ENCODE measurements at places on chromosomes 16 and 17.

- no peak for DNase-seq
Measured at GRCh38 chr16:28285649-28286048, 6.7 kb upstream of the SBK1 start.

GRCh38 chr16:87841340-87842208 is 27.7 kb downstream of the SLC7A5 start:
- DNase-seq, result no peak

DNA sequence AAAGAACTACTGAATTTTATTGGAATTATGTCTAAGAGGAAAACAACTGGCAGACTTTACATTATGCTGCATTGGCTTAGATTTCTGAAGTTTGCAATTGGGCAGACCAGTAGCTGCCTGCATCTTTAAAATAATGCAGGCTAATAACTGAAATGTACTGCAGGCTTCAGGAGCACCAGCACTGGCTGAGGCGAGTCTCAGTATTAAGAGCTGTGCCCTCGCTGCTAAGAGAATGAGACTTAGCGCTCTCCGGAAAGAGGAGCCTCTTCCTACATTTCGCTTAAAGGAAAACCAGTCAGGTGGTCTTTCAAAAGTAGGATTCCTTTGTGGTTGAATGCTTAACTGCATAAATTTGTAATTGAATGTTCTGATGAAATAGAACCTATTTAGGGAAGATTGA is 885 bp downstream of the CNTNAP4 start:
- no peak for DNase-seq

DNA sequence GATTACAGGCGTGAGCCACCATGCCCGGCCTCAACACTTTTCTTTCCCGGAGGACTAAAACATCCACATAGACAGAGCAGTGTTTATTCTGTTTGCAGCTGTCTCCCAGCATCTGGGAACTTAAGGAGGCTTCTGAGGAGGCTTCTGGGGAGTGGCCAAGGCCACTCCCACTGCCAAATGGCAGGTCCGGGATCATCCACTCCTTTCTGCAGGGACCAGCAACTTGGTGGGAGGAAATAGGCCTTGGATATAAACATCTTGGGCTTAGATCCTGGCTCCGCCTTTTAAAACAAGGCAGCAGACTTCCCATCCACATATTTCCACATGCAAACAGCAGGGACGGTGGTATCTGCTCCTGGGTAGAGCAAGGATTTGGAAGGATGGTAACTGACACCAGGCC is 14.1 kb upstream of the SPATA32 start:
- DNase-seq, result no peak

GRCh38 chr16:15899538-15900100 is 11.2 kb upstream of the CEP20 start:
- DNase-seq, result peak; percentile 62

DNA sequence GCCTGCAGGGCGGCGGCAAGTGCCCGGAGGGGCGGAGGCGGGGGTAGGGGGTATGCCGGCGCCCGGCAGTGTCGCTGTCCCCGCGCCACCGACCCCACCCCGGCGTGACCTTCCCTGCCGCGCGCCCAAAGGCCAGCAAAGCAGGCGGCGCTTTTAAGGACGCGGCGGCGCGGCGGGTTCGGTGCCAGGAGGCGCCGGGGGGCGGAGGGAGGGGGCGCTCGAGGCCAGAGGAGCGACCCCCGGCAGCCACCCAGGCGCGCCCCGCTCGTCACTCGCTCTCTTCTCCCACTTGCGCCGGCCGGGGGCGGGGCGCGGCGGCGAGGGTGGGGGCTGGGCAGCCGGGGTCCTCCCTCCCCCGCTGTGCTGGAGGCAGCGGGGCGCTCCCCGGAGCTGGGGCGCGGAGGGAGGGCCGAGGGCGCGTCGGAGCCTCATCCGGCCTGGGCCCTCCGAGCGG is 8.6 kb upstream of the BAHCC1 start:
- no peak for DNase-seq

DNA sequence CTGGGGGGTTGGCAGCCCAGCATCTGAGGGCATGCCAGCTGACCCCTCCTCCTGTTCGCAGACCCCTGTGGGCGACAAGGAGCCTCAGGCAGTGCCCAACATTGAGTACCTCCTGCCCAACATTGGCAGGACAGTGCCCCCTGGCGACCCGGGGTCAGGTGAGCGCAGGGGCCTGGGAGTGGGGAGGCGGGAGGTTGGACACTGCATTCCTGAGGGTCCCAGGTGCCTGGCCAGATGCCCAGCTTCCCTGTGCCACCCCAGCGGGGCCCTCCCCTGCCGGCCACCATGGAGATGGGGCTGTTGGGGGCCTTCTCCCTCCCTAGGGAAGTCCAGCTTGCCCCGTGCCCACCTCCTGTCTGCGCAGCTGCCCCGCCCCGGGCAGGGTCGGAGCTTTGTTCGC is 70.1 kb downstream of the ARHGAP23 start:
- DNase-seq, result no peak

DNA sequence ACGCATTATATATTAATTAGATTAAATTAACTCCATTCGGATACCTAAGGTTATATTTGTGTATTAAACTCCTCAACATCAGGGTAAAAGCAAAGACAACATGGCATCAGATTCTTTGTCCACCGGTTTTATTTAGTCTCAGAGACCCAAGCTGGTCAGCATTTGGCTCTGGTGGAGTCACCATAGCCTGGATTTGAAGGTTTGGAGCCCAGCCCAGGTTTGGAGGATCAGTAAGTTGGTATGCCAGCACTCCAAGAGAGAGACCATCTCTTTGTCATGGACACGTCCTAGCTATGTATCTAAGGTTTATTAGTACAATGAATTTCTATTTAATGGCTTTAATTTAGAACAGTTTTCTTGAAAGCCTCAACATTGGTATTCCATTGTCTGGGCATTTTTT is 328.4 kb upstream of the RBFOX1 start:
- no peak for DNase-seq

DNA sequence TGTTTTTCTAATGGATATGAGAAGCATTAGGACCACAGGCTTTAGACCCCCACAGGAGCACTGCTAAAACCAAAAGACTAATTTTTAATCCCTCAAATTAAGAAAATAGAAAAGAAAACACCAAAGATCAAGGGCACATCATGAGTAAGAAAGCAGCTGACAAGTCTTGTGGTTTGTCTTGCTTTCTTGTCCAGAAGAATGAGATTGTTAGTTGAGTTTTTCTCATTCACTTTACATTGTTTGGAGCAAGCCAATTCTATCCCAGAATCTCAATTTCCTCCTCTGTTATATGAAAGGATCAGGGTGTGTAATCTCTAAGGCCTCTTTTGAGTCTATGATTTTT is 899.0 kb downstream of the KCNJ2 start:
- DNase-seq, result no peak

- DNase-seq, result no peak
Measured at GRCh38 chr16:63789603-63790002, 1332.3 kb downstream of the CDH11 start.

GRCh38 chr17:7072406-7072805 is 7.6 kb downstream of the CLEC10A start:
- DNase-seq, result no peak

DNA sequence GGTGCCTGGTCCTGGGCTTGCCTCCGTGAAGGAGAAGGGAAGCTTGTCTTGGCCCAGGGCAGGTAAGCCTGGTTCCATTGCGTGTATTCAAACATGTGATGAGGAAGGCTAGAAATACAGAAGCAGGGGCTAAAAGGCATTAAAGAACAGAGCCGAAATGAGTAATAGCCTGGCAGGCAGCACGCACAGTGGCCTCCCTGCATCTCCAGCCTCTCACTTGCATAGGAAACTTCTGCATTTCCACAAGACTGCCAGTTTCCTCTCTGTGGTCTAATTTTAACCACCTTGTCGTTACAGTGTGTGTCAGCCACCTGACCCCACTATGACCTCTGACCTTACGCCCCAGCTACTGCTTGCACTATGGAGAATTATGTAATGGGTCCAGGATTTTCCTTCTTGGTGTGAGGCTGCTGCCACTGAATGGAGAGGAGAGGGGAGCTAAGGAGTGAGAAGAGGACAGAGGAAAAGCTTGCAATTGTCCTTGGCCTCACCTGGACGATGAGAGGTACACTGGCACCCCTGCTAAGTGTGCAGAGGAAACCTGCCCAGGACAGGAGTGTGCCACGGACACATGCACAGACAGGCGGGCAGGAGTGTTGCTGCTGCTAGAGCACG is 32.8 kb downstream of the HIC1 start:
- DNase-seq, result no peak

- no peak for DNase-seq
Measured at GRCh38 chr16:49019831-49020230, 261.8 kb downstream of the CBLN1 start.

- DNase-seq, result no peak
Measured at GRCh38 chr17:1554751-1555540, 7.6 kb downstream of the PITPNA start.

- DNase-seq, result no peak
Measured at GRCh38 chr17:12624211-12624610, 41.5 kb upstream of the MYOCD start.

DNA sequence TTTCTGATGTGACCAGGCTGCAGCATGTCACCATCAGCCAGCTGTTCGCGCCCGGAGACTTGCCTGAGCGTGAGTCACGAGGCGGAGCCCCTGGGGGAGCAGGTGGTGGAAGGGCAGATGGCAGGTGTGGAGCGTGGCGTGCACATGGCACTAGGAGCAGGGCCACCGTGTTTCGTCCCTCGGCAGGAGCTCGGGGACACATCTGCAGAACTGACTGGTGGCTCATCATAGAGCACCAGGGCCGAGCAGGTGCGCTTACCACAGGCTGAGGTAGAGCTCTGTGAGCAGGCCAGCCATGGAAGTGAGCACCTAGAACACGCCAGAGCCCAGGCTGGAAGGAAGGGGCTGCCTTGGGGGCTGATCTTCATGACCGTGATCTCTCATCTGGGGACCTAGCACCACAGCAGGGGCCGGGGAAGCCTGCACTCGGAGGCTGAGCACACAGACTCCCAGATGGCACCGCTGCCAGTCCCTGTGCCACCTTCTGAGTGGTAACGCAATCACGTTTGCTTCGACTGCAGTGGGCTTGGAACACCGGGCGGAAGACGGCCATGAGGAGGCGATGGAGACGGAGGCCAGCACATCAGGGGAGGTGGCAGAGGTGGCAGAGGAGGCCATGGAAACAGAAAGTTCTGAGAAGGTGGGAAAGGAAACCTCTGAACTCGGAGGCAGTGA is 61.8 kb upstream of the ENDOV start:
- DNase-seq, result no peak

- DNase-seq, result no peak
Measured at GRCh38 chr16:85195900-85196772, 83.9 kb upstream of the CIBAR2 start.

- DNase-seq, result no peak
Measured at GRCh38 chr16:84652566-84652965, 4.3 kb downstream of the KLHL36 start.

GRCh38 chr17:74455821-74456220 is 10.6 kb upstream of the CD300A start:
- no peak for DNase-seq

DNA sequence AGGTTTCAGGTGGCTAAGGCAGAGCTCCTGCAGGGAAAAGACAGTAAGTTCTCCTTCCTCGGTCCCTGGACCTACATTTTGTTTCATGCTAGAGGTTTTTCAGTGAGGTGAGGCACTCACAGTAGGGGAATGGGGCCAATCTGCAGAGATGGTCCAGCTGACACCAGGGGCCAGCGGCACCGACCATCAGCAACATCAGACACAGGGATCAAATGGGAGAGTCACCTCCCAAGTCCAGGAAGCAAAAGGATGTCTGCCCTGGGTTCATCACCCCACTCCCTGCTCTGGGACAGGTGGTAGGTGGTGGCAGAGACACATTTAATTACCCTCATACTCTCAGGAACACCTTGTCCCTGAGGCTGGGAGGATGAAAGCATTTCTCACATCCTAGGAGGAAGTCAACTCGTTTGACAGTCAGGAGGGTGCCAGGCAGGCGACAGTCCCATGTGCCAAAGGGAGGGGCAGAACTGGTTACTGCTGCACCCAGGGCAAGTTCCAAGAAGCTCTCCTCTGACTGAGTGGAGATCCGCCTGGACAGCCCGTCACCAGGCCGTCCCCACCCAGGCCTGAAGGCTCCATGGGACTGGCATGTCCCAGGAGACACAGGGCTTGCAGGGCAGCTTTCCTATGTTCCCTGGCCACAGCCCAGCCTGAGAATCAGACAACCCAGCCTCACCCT is 19.2 kb downstream of the ATP6V0D1 start:
- peak; percentile 80 for DNase-seq

GRCh38 chr17:75654176-75654575 is 12.8 kb downstream of the RECQL5 start:
- DNase-seq, result no peak

GRCh38 chr17:7720125-7720524 is 2.6 kb downstream of the DNAH2 start:
- no peak for DNase-seq

DNA sequence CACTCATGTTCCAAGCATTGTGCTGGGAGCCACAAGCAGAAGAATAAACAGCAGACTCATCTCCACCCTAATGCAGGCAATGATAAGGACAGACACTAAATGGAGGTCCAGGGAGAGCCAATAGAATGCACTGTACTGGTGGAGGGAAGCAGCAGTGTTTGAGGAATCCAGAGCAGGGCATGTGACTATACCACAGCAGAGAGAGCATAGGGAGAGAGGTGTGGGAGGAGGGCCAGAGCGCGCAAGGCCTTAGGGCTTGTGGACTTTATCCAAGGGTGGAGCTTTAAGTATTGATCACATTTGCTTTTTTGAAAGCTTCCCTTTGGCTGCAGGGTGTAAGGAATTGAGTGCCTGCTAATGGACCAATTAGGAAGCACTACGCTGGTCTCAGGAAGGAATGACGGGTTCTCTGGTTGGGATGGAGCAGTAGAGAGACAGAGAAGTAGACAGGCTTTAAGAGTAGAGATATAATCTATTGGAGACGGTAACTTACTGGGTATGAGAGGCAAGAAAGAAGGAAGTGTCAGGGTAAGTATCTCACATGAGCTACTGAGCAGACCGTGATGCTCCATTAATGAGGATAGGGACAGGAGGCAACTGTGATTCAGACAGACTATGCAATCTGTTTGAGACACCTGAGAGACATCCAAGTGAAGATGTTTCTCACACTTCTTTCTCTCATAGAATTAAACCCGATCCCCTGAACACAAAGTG is 82.2 kb downstream of the MYO1D start:
- no peak for DNase-seq
